ENCODE measurements at places on chromosomes 16 and 17.

GRCh38 chr17:11391134-11391533, 150.1 kb downstream of the SHISA6 start:
- DNase-seq, result no peak

DNA sequence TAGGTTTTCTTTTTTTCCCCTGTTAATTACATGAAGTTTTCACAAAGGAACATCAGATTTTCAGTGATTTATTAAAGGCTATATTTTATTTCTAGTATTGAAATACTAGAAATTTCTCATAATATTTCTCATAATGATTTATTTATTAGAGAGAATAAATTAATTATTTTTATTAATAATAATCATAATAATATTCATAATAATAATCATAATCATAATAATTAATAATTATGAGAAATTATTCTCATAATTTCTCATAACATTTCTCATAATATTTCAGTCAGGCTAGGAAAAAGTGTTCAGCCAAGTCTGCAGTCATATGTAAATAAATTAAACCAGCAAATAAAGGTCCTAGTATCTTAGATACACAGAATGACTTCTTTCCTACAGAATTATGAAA, 41.4 kb downstream of the CNTNAP4 start:
- no peak for DNase-seq

GRCh38 chr17:17140590-17140980, 65.5 kb downstream of the PLD6 start:
- DNase-seq, result no peak

- DNase-seq, result no peak
Measured at GRCh38 chr16:50267151-50267631, 840 bp downstream of the ADCY7 start.

DNA sequence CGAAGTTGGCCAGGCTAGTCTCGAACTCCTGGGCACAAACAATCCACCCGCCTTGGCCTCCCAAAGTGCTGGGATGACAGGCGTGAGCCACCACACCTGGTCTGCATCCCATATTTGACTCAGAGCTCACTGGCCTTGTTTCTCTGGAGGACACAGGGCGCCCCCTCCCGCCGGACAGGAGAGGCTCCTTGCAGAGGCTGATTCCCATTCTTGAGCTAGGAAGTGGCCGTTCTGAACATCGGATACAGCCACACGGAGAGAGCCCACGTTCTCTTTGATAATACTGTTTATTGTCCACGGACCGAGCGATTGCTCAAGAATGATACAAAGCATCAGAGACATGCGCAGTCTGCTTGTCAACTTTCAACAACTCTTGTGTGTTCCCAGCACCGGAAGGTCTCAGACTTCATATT, 12.1 kb upstream of the USP36 start:
- DNase-seq, result no peak

DNA sequence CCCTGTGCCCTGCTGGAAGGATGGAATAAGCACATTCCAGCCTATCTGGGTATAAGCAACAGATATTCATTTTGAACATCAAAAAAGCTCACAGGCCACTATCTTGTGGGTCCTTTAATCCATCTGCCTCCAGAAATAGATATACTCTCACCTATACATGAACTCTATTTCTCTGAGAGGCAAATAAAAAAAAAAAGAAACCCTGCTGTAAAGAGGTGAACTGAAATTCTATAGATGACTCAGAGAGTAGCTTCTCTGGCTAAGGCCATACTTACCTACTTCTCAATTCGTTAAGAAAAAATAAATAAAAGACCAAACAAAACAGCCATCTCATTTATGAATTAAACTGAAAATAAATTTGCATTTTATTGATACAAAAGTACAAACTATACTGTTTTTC, 86.3 kb downstream of the DYNLRB2 start:
- no peak for DNase-seq
